ENCODE measurements at places on chromosomes 12 and 14.

GRCh38 chr12:102504280-102504679 is 23.9 kb upstream of the IGF1 start:
- DNase-seq, result no peak

DNA sequence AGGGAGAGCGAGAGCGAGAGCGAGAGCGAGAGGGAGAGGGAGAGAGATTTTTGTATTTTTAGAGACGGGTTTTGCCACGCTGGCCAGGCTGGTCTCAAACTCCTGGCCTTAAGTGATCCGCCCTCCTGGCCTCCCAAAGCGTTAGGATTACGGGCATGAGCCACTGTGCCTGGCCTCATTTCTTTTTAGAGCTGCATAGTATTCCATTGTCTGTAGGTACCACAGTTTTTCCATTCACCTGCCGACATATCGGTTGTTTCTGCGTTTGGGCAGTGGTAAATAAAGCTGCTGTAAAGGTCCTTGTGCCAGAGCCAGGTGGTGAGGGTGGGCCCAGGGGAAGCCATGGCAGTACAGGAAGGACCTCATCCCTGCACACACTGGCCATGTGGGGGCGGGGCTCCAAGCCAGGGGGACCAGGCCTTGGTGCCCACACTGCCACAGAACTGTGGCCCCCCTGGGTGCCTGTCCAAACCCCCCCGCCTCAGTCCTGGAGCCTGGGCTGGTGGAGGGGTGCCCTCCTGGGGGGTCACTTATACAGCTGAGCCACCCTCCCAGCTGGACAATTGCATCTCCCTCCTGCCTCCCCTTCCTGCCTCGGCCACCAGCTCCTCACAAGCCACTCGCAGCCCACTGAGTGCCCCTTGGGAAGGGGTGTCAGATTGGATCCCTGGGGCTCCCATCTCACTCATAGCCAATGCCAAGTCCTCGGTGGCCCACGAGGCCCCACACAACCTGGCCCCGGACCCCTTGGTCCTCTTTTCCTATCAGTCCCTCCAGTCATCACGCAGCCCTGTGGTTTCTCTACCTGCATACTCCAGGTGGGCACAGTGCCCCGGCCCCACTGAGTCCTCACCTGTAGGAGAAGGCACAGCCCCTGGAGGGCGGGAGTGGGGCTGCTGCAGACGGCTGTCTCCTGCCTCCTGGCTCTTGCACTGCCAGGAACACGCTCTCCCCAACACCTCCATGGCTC is 1.7 kb upstream of the PUS1 start:
- no peak for DNase-seq

DNA sequence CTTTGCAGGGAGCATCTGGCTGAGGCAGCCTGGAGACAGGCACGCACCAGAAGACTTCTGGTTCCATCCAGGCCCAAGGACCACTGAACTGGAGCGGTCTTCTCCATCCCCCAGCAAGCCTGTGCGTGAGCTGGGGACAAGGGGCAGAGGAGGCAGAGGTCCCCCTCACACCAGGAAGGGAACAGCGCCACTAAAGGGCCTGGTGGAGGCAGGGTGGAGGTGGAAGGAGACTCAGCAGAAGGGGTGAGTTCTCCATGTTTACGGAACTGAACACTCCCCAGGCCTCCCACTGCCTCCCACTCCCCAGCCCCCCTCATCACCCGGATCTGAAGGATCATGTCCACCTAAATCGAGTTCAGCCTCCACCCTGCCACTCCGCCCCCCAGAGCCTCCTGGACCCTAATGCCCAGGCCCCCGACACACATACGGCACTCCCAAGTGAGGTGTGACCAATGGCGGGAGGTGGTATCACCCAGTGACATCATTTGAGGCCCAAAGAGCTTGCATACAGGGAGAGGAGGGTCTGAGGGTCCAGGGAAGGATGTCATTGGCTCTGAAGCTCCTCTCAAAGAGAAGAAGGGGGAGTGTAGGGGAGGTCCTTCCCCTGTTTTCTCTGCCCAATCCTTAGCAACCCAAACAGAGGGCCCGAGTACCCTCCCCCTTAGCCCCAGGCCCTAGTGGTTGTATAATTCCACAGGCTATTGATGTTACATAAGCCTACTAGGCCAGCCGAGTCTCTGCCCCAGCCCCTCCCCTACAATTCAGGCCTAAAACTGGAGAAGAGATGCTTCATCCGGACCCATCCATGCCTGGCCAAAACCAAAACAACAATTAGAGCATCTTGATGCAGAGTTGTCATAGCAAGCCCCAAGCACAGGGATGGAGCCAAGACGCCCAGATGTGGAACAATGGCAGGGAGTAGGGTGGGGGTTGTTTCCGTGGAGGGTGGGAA is 1.0 kb downstream of the FAIM2 start:
- DNase-seq, result peak; percentile 75

- no peak for DNase-seq
Measured at GRCh38 chr14:80606347-80606772, 335.2 kb downstream of the CEP128 start.

GRCh38 chr12:67592228-67593011 is 56.1 kb upstream of the DYRK2 start:
- DNase-seq, result no peak

- DNase-seq, result no peak
Measured at GRCh38 chr14:45251912-45252311, 1.1 kb downstream of the MIS18BP1 start.
